DND-41 (cell line): ENCODE measurements at places on chromosomes 2 and 18.

DNA sequence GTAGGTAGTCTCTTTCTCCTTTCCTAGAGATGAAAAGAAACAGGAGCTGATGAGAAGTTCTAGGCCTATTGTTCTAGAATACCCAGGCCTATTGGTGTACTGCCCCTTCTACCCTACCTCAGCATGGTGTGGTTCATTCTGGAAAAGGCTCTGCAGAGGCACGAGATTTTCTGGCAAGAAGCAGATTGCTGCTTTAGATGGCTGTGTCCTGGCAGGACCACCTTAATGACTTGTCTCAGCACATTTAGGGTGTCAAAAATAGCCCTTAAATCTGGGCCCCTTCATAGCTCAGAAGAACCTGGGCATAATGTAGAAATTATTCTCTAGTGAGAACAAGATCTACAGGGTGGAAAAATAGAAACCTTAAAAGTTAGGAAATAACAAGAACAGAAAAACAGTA, 87.9 kb downstream of the BCL2L11 start:
- DNase-seq: no peak

- DNase-seq: no peak
Observed at GRCh38 chr2:10202131-10202665, 79.7 kb downstream of the RRM2 start.

- DNase-seq: no peak
Observed at GRCh38 chr18:75010278-75010677, 198.7 kb downstream of the PTGR3 start.

GRCh38 chr2:232203166-232203891, 175.2 kb upstream of the ALPP start:
- DNase-seq: no peak

GRCh38 chr2:48205137-48205798, 299.0 kb upstream of the FBXO11 start:
- DNase-seq: no peak

DNA sequence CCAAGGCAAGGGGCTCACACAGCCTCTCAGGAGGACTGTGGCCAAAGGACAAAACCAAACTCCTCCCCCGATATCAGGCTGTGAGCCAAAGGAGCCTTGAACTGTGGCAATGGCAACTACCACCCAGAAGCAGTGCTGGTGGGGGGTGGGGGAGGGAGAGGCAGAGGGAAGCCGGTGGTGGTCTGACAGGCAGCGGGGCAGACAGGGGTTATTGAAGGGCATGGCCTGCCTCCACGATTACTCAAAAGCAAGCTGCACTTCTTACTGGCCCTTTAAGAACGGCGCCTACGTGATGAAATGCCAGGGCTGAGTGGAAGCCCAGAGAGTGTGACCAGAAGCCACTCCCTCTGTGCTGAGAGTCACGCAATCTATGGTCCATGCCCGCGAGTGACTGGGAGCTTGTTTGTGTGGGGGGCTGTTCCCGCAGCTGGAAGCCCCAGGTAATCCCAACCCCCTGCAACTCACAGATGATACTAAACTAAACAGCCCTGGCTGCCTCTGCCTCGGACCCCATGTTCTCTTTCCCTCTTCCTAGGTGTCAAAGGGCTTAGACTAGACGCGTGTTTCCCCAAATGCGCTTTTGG, 128.2 kb upstream of the CXCR4 start:
- DNase-seq: peak; percentile 29

GRCh38 chr18:23227726-23228070, 92.4 kb downstream of the CABLES1 start:
- no peak for DNase-seq

- DNase-seq: no peak
Observed at GRCh38 chr2:204971206-204971907, 426.1 kb downstream of the PARD3B start.

- no peak for DNase-seq
Observed at GRCh38 chr2:38185012-38185491, 109.1 kb upstream of the CYP1B1 start.

DNA sequence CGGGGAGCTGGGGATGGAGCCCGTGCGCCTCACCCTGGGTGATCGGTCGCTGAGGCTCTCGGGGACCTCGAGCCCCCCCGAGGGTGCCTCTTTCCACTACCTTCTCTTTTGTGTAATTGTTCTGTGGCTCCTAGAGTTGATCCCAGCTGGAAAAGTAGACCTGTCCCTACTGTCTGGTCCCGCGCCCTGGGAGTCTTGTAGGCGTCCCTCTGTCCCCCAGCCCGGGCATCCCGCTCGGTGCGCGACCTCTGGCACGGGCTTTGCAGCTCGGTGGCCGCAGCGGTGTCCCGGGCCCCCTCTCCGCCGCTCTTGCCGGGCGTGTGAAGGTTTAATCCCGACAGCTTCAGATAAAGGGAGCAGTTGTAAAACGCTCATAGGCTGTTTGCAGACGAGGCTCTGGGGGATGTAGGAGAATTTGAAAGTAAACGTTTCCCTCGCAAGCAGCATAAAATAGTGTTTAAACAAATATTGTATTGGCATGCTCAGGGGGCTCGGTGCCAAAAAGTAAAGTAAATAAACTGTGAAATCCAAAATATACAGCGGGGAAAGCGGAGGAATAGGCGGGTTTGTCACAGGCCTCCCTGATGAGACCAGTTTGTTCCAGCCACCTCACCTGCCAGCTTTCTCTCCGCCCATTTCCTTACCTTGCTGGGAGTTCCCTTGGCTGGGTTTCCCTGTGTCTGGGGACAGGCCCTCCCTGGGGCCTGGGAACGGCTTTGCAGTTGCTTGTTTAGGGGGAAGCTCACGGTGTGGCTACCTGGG, 1.9 kb downstream of the GLI2 start:
- no peak for DNase-seq

DNA sequence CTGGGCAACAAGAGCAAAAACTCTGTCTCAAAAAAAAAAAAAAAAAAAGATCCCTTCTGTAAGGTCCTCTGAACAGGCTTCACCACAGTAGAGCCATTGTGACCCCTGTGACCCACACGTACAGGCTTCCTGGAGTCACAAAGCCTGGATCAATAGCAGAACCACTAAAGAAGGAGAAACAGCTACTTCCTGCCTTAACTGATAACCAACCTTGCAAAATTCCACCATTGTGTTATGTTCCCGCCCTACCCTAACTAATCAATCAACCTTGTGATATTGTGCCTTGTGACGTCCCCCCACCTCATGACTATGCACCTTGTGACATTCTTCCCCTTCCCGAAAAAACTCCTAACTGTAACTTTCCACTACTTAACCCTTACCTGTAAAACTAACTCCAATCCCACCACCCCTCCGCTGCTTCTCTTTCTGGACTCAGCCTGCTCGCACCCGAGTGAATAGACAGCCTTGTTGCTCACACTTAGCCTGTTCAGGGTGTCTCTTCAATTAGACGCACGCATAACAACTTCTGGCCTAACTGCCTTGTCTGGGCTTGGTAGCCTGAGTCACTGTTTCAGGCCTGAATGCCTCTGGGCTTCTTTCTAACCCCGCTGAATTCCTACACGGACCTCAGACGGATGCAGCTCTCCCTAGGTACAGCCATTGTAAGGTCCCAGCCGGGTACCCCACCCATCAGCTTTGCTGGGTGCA, 13.9 kb downstream of the SCYGR8 start:
- no peak for DNase-seq

GRCh38 chr2:9668687-9669345, 38.0 kb upstream of the YWHAQ start:
- no peak for DNase-seq

DNA sequence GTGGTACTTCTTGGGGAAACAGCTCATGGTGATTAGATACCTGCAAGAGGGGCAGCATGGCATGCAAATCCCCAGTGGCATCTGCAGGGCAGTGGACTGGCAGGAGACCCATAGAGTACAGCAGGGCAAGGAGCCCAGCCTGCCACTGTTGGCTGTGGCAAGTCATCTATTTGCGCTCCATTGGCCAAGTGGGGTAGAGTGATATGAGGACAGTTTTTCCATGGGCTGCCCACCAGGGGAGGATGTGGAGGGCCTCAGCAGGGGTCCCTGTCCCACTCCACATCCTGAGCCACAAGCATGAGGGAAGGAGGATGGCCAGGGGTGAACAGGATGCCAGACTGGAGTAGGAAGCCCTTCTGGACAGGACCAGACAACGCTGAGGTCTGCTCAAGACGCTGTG, 50.9 kb upstream of the OTOF start:
- no peak for DNase-seq

- DNase-seq: no peak
Observed at GRCh38 chr2:232876161-232876977, 6.3 kb downstream of the SNORC start.

GRCh38 chr2:168255866-168256265, 8.5 kb upstream of the STK39 start:
- DNase-seq: no peak

DNA sequence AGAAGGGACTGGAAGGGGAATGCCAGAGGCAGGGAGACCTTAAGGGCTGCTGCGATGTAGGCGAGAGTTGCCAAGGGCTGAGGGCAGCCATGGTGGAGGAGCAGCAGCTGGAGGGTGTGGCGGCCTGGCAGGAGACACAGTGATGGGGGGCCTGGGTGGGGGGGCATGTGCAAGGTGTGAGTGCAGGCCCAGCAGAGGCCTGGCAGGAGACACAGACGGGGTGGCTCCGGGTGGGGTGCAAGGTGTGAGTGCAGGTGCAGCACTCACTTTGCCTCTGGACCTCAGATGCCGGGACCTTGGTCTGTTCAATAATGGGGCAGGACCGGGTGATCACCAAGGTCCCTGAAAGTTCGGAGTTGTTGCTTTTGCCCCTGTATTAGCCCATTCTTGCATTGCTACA, 76.2 kb upstream of the ODC1 start:
- no peak for DNase-seq

GRCh38 chr2:159913900-159914299, 115.9 kb upstream of the CD302 start:
- no peak for DNase-seq

- no peak for DNase-seq
Observed at GRCh38 chr18:48751727-48752468, 198.9 kb downstream of the SMAD7 start.

DNA sequence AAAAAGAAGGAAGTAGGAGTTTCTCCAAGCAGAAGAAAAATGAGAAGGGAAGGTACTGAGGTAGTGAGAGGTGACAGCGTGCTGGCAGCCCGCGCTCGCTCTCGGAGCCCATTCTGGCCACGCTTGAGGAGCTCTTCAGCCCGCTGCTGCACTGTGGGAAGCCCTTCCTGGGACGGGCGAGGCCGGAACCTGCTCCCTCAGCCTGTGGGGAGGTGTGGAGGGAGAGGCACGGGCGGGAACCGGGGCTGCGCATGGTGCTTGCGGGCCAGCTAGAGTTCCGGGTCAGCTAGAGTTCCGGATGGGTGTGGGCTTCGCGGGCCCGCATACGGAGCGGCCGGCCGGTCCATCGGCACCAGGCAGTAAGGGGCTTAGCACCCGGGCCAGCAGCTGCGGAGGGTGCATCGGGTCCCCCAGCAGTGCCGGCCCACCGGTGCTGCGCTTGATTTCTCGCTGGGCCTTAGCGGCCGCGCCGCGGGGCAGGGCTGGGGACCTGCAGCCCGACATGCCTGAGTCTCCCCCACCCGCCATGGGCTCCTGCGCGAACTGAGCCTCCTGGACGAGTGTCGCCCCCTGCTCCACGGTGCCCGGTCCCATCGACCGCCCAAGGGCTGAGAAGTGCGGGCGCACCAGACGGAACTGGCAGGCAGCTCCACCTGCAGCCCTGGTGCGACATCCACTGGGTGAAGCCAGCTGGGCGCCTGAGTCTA, 11.1 kb upstream of the CYS1 start:
- no peak for DNase-seq

DNA sequence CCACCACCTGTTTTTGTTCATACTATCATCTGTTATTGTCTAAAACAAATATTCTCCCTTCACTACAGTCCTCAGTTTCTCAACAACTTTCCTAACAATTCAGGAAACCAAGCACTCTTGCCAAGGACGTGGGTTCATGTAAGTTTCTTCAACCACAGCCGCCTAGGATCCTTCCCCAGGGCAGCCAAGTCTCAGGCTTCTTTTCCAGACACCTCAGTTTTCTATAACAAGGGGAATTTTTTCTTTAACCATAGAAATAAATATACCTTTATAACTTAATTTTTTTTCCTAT, 39.4 kb upstream of the AGPS start:
- DNase-seq: no peak

DNA sequence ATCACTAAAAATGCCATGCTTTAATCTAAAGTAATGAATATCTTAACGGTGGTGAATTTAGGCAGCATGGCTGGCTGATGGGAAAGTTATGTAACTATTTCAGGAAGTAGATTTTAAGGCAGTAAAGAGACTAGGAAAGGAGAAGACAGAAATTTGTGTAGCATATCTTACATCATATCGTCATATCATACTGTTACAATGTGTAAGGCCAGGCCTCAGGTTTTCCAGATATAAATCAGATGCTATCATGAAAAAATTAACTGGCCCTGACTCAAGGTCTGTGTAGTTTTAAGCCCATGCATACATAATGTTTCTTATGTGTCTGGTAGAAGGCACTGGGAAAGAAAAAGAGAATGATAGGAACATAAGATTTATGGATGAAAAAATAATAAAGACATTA, 8.9 kb upstream of the FAP start:
- no peak for DNase-seq

- no peak for DNase-seq
Observed at GRCh38 chr2:28538134-28538533, 42.3 kb downstream of the PLB1 start.

DNA sequence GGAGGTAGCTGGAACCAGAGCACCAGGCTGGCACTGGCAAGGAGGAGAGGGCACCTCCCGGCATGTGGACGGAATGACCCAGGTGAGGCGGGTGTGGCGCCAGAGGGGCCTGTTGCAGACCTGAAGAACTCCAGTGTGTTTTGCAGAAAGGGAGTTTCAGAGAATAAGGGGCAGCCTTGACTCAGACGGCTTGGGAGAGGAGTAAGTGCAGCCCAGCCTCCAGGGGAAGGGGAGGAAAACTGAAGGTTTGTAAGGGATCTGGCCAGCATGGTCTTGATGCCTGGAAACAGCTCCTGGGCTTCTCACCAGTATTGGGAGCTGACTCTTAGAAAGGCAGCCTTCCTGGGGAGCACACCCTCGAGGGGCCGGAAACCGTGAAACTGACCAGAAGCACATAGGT, 101.1 kb downstream of the AGAP1 start:
- DNase-seq: no peak

- DNase-seq: no peak
Observed at GRCh38 chr18:79611040-79611681, 68.4 kb upstream of the CTDP1 start.

DNA sequence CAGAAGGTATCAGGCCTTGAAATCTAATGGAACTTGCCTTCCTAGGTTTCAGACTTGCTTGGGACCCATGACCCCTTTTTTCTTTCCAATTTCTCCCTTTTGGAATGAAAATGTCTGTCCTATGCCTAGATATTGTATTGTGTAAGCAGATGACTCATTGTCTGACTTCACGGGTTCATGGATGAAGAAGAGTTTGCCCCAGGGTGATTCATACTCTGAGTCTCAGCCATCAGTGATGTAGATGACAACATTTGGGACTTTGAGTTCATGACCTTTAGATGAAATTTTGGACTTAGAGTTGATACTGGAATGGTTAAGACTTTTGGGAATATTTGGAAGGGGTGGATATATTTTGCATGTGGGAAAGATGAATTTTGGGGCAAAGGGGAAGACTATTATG, 11.2 kb upstream of the SCYGR5 start:
- no peak for DNase-seq

- no peak for DNase-seq
Observed at GRCh38 chr2:95040426-95040825, 14.9 kb downstream of the MAL start.
